ENCODE measurements at places on chromosomes 11 and 22.
A peak's percentile ranks its signal among the peaks of the same experiment; 100 is the strongest.

GRCh38 chr11:60130496-60130895 lies 42.0 kb downstream of the MS4A2 start:
- DNase-seq, result no peak

DNA sequence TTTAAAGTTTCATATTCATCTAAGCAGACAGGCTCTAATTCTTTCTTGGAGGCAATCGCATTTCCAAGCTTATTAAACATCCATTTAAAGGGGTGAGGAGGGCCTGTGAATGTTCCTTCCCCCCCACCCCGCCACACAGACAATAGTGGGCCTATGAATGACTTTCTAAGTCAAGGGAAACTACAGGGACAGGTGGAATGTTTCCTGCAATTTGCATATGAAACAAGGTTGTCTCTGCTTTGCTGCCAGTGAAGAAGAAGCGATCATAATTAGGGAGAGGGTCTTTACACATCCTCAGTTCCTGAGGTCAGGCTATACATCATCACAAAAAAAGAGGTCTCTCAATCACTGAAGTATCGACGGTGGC lies 127.9 kb upstream of the OPCML start:
- DNase-seq, result no peak

DNA sequence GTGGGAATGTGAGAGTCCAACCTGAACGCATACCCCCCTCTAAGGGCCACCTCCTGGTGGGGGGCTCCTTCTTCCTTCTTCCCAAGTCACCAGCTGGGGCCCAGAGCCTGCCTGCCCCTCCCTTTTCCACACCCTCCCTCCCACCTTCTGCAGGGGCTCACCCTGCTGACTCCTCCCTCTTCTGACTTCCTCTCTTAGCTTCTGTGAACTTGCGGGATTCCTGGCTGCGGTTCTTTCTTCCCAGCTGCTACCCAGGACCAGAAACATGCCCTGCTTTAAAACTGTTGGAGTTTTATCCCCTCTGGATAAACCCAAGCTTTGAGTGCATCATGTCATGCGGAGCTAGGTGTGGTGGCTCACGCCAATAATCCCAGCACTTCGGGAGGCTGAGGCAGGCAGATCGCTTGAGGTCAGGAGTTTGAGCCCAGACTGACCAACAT lies 10.2 kb downstream of the LRRC74B start:
- no peak for DNase-seq

GRCh38 chr11:101706541-101706940 lies 122.7 kb upstream of the TRPC6 start:
- no peak for DNase-seq

- peak; percentile 60 for DNase-seq
These were observed 576 bp downstream of the TMEM258 start for GRCh38 chr11:61791737-61792309.

GRCh38 chr11:9187616-9188015 lies 77.5 kb downstream of the DENND5A start:
- DNase-seq, result no peak

- DNase-seq, result no peak
These were observed 61.0 kb downstream of the SERGEF start for GRCh38 chr11:17951685-17952388.

GRCh38 chr11:44320289-44320973 lies 10.5 kb upstream of the ALX4 start:
- no peak for DNase-seq

- no peak for DNase-seq
These were observed 180.7 kb upstream of the NCAM1 start for GRCh38 chr11:112780351-112781087.

GRCh38 chr11:65810046-65810868 lies 23.4 kb downstream of the OVOL1 start:
- no peak for DNase-seq

DNA sequence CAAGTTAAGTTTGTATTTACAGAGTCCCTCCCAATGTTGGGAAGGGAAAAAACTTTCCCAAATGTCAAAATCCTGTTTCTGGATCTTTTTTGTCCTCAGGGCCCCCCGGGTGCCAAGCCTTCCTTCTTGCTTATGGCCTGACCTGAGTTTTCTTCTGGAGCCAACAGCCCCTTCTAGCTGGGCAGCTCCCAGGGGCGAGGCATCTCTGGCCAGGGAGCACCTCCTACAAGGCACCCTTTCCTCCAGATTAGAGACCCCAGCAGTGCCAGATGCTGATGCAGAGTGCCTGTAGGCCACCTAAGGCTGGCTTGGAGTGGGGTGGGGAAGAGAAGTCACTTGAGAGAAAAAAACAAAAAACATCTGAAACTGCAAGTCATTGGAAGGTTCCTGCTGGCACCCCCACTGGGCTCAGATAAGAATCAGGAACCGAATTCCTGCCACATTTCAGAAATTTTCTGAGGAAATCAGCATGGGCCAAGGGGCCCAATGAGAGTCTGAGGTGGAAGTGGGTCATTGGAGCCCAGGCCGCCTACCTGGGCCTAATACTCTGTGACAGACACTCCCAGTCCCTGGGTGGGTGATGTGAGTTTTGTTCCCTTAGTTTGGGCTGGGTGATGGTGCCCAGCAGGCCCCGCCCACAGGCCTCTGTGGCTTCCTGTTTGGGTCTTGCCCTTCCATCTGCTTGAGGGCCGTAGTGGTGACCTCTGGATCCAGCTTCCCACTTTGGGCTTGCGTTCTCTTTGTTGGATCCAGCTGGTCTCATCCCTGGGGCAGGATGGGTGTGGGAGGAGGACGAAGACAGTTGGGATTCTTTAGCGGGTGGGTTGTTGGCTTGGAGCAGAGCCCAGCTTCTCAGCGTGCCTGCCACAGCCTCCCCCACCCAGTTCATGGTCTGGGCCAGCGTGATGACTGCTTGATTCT lies 40.6 kb downstream of the PARVA start:
- no peak for DNase-seq

DNA sequence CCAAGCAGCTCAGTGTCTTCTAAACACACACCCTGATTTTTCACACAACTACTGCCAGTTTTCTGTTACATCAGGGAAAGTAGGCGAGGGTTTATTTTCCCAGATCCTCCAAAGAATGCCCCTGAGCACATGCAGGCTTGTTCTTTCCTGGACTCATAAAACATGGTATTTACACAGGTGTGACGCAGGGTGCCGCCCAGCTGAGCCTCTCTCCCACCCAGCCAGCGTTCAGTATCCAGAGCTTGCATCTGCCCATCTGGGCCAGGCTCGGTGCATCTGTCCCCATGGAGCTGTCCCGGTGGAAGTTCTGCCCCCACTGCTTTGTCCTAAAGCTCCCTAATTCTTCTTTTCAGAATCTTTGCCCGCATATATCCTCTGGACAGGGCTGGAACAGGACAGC lies 44.8 kb upstream of the ISX start:
- no peak for DNase-seq

DNA sequence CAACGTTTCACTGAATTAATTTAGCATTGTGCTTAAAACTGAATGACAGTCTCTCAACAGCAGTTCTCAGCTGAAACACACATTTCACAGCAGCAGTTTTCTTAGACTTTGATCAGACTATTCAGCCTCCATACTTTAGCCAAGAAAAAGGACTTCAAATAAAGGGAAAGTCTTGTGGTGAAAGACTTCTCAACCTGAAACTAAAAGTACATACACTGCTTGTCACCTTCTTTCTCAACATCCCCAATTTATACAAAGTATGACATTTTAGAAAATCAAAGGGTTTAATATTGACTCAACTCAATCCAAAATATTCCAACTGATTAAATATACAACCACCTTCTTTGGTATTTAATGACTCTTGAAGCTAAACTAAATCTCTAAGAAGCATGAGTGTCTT lies 419.0 kb downstream of the LRRC4C start:
- DNase-seq, result no peak

GRCh38 chr11:62573006-62573591 lies 592 bp downstream of the EEF1G start:
- no peak for DNase-seq

GRCh38 chr11:78662811-78663210 lies 88.1 kb upstream of the NARS2 start:
- no peak for DNase-seq

DNA sequence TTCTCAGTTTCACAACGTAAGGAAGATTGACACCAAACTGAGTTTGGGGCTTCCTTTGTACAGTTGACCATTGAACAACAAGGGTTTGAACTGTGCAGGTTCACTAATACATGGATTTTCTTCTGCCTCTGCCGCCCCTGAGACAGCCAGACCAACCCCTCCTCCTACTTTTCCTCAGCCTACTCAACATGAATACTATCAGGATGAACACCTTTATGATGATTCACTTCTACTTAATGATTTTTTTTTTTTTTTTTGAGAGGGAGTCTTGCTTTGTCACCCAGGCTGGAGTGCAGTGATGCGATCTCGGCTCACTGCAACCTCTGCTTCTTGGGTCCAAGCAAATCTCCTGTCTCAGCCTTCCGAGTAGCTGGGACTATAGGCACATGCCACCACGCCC lies 14.6 kb downstream of the RBM4 start:
- DNase-seq, result no peak

DNA sequence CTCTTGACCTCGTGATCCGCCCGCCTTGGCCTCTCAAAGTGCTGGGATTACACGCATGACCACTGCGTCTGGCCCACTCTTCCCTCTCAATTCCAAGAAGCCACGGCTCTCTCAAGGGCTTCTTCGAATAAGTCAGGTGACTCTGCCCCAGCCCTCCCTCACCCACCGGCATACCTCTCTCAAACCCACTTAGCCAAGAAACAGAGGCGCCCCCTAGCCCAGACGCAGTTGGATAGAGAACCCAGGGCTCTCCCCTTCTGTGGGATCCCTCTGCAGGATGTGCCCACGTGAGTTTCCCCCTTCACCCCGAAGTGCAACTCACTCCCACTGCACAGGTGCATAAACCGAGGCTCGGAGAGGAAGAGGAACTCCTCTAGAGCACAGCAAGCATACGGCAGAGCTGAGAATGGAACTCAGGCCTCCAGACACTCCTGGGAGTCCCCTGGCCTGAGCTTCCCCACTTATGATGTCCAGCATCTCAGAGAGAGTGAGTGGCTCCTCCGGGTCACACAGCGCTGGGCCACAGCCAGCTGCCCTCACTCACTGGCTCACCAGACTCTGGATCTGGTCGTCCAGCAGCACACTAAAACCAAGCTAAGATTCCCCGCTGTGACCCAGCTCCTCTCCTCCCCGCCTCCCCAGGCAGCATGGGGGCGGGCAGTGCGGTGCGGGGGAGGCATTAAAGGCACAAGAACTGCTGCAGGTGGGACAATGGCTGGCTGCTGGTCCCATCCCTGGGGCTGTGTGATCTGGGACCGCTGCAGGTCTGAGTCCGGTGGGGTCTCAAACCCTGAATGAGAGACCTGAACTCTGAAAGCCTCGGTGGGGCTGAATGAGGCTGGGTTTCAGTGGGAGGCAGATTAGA lies 16.8 kb upstream of the RGL4 start:
- DNase-seq, result no peak

DNA sequence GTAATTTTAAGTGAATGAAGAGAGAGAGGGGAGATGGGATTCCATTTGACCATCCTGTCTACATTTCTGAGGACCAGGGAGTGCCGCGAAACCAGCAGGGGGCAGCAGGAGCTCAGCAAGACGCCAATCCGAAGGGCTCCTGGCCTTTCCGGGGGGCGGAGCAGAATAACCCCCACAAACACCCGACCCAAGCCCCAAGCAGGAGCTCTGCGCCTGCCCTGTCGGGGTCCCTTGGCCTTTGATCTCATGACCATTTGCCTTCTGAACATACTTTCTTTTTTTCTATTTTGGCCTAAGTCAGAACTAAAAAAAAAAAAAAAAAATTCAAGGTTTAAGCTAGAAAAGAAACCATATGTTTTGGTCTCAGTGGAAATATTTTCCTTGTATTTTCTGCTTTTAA lies 21.9 kb upstream of the SCN2B start:
- DNase-seq, result peak; percentile 88

DNA sequence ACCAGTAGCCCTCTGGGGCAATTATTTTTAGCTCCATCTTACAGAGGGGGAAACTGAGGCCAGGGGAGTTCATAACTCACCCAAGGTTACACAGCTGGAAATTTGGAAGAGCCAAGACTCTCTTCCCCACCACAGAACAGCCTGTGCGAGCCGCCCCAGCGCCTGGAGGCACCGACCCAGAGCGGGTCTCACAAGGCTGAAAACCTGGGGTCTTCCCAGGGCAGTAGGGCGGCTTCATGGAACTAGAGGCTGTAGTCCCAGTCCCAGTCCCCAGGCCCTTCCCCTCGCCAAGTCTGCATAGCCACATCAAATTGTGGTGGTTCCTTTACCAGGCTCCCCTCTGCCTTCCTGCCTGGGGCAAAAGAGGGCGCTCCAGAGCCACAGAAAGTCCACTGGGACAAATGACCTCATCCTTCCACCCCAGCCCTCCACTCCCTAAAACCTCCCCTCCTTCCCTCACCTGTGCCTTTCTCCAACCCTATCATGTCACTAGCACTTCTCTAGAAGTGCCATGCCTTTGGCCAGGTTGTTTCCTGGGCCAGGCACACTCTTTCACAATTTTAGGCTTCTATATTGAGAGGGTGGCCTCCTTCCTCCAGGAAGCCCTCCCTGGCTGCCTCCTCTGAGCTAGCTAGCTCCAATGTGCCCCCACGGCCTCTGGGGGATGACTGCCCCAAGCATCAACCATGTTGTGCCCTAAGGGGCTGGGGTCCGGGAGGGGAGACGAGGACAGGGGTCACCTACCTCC lies 15.2 kb upstream of the CDC42EP1 start:
- peak; percentile 63 for DNase-seq

- no peak for DNase-seq
These were observed 1.2 kb upstream of the FCHSD2 start for GRCh38 chr11:73143126-73143838.

GRCh38 chr11:135035282-135035681 lies 623.2 kb upstream of the B3GAT1 start:
- DNase-seq, result no peak

DNA sequence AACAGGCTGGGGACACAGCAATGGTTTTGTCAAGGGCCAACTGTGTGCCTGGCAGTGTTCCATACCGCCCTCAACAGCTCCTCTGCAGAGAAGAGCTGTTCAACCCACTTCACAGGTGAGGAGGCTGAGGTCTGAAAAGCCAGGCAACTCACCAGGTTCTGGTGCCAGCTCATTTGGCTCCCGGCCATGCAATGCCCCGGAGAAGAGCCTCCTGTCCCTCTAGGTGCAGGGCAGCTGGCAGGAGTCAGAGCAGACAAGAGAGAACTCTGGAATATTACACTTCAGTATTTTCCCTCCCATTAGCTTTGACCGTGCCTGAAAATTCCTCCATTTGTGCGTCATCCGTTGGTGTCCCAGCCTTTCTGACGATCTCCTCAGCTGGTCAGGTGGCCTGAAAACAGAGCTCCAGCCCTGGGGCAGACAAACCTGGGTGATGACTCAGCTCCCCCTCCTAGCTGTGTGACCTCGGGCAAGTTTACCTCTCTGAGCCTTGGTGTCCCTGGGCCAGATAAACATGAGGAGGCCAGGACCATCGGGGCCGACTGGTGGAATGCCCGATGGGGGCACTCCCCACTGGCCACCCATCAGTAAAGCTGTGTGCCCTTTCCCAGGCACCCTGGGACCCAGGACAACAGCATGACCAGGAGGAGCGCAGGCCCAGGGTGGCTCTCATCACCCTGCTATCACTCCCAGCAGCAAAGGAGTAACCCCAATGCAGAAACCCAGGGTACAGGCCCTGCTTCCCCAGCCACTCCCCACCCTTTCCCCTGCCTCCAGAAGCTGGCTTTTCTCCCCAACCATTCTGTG lies 9.6 kb upstream of the C1QTNF6 start:
- peak; percentile 48 for DNase-seq

- peak; percentile 51 for DNase-seq
These were observed 21.8 kb upstream of the PIK3C2A start for GRCh38 chr11:17229481-17230152.

- no peak for DNase-seq
These were observed 11.4 kb upstream of the ANKK1 start for GRCh38 chr11:113376156-113376555.
